ENCODE measurements at places on chromosomes 5 and 9.

GRCh38 chr9:95623640-95624039, 106.9 kb upstream of the PTCH1 start:
- DNase-seq: no peak

DNA sequence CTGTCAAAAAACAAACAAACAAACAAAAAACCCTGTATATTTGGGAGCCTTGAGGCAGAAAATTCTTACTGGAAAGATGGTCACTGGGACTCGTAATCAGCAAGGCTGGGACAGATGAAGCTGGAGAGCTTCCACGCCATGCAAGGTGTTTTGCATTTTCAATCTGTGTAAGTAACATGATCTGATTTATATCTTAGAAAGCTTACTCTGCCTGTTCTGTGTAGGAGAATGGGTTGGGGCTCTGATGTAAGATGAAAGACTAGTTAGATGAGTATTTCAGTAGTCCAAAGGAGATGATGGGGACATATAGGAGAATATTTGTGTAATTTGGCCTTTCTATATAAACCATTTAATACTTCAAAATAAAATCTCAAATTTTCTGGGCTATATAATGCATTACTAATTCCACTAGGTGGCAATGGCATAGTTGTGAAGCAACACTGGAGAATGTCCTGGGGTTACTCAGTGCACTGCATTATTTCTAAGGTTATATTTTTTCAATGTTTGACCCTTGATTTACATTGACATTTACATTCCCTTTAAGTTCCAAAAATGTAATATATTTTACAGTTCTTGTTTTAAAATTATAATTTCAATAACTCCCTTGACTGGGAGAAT, 21.9 kb upstream of the FSD1L start:
- no peak for DNase-seq

DNA sequence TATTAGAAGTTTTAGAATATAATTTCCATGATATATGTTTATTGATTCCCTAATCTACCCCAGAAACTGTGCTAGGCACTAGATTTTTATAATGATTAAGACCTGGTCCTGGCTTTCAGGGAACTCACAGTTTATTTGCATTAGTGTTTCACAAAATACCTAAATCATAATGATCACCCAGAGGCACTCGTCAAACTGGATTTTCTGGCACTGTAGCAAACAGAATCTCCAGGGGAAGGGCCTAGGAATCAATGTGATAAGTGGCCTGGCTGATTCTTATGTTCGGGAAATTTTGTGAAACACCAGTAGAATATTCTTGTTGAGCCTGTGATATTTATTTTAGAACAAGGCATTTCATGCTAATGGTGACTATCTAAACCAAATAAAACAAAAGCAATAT, 37.4 kb upstream of the SRP19 start:
- DNase-seq: no peak

GRCh38 chr9:127693143-127693542, 13.6 kb upstream of the CFAP157 start:
- DNase-seq: no peak

GRCh38 chr5:110086658-110087388, 397.1 kb downstream of the MAN2A1 start:
- DNase-seq: no peak

GRCh38 chr9:110276781-110277180, 20.5 kb upstream of the TXN start:
- no peak for DNase-seq
